Hepatocyte (in vitro differentiated cells): ENCODE measurements at places on chromosomes 4 and X.

DNA sequence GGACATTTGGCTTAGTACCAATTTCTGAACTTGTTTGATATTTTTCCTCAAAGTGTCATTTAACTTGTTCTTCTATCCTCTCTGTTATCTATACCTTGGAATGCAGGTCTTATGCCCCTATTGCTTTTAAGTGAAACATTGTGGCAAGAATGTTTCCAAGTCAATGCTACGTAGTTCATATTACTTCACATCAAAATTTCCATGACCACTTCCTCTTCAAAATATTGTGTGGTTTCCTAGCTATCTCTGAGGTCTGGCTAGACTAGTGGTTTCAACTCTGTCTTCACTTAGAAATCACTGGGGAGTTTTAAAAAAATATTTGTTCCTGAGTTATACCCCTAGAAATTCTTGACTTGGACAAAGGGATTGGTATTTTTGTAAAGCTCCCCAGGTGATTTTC lies 20.2 kb upstream of the RASGEF1B start:
- DNase-seq: no peak

DNA sequence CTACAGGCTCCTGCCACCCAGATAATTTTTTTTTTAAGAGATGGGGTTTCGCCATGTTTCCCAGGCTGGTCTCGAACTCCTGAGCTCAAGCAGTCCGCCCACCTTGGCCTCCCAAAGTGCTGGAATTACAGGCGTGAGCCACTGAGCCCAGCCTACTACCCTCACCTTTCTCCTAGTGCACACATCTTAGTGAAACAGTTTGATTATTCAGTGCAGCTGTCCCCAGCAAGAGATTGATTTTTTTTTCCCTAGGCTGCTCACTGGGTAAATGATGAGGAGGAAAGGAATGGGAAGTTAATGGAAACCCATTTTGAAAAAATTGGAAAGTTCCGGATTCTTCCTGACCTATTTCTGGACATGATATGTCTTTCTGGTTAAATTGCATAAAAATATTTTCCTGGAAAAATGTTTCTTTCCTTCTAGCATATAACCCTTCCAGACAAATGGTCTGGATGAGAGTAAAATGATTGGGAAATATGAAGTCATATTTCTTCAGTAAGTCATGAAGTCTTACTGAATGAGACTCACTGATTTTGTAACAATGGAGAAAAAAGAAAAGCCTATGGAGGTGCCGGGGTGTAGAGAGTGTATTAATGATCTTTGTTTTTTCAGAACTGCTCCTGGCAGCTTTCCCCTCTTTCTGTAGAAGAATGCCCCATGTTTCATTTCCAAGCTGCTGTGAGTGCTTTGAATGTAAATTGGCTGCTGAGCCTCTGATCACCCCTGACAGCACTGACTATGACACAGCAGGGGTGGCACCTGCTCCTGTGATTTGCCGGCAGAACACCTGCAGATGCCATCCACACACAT lies 19.5 kb upstream of the ZNF41 start:
- DNase-seq: no peak

DNA sequence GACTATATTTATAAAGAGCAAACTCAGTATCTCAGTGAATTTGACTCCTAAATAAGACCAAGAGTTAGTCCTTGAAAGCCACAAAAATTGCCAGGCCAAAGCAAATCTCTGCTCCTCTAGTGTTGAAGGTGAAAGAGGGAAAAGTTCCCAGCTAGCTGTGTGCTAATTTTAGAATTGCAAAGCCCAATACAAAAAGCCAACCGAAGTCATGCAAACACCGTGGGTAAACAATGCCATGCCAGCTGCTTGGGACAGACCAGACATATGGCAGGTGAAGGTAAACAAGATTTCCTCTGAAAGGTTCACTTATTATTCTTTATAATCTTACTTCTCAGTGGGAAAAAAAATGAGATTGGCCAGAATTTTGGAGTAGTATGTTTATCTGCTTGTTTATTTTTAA lies 80.5 kb upstream of the LNX1 start:
- no peak for DNase-seq

DNA sequence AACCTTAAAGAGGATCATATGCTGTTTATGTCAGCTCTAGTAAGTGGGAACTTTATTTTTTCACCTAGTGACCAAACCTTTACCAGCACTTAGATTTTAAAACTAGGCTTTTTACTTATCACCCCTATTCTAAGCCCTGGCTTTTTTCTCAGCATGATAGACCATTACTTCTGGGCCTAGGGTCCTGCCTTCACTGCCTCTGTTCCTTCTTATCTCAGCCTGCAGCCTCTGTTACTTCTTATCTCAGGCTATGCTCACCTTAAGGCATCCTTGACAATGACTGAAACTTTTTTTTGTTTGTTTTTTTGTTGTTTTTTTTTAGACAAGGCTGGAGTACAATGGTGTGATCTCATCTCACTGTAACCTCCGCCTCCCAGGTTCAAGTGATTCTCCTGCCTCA lies 59.6 kb downstream of the TMEM154 start:
- no peak for DNase-seq

GRCh38 chr4:9703391-9703790 lies 78.0 kb upstream of the DRD5 start:
- peak; percentile 64 for DNase-seq

DNA sequence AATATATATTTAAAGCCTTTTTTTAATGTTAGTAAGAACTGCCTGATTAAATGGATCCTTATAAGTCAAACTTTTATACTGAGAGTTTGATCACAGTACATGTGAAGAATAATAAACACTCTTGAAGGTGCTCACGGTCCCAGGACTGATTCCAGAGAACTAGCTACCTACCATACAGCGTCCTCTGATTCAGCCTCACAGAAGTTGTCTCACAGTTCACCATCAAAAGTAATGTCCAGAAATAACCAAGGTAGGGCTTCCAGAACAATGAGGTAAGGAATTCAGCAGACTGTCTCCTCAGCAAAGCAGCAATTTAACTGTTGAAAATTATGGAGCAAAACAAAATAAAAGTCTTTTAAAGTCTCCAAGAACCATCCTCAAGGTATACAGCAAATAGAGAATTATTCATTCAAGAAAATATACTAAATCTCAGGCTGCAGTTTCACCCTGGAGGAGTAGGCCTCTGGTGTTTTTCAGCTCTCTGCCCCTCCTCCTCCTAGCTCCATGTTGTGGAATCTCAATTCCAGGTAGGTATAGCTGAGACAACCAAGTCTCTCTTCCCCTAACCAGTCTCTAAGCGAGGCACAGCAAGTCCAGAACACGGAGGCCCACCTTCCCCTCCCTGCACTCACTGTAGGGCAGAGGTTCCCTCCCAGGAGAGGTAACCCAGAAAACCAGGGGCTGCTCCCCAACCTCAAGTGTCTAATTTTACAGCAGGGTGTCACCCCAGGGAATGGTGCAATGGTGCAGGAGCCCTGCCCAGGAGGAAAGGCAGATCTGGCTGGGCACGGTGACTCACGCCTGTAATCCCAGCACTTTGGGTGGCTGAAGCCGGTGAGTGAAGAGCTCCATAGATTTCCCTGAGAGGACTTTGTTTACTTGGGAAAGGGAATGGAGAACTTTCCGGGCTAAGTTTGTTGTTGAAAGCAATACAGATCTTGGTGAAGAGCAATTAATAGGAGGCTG lies 28.6 kb downstream of the FAM241A start:
- no peak for DNase-seq

GRCh38 chr4:80189956-80190677 lies 7.2 kb upstream of the PRDM8 start:
- DNase-seq: no peak

- DNase-seq: peak; percentile 6
Observed at GRCh38 chr4:104677116-104677515, 182.4 kb upstream of the CXXC4 start.

- DNase-seq: no peak
Observed at GRCh38 chr4:41678086-41678816, 70.3 kb downstream of the PHOX2B start.

GRCh38 chr4:95516528-95517017 lies 32.2 kb downstream of the UNC5C start:
- peak; percentile 7 for DNase-seq

- DNase-seq: no peak
Observed at GRCh38 chrX:118548841-118549240, 53.2 kb downstream of the DOCK11 start.

DNA sequence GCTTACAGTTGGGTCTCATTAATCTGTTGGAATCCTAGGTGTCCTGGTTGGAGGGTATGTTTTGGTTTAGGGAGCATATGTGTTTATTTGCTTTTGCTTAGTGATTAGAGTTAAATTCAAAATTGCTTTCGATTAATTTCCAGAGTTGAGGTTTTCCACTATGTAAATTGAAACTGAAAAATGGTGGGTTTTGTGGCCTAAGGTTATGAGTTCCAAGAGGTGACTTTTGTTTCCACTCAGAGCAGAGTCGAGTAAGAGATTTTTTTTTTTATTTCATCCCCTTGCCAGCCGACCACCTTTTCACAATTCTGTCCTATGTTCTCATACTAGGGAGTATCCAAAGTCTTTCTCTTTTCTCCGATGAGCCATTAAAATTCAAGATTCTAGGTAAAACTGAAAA lies 66.9 kb downstream of the GRIA2 start:
- no peak for DNase-seq

GRCh38 chrX:56932106-56932505 lies 63.2 kb downstream of the SPIN3 start:
- no peak for DNase-seq

- DNase-seq: no peak
Observed at GRCh38 chr4:29718136-29718535, 1002.0 kb upstream of the PCDH7 start.

DNA sequence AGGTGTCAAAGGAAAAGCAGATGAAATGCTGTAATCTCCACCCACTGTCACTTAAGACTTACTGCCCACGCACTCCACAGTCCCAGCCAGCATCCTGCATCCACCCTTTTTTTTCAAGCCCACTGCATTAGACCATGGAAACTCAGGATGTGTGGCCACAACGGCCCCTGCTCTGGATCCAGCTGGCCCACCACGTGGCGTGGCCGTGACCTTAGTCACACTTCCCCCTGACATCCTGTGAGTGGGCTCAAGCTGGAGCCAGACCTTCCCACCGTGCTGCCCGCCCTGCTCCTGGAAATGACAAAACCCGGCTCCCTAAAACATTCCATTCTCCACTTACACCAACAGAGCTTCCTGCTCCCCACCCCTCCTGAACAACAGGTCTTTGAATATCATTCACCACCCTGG lies 588.3 kb upstream of the DIPK2B start:
- DNase-seq: no peak

GRCh38 chr4:115437739-115438138 lies 324.3 kb upstream of the NDST4 start:
- DNase-seq: no peak

- DNase-seq: peak; percentile 86
Observed at GRCh38 chr4:2817701-2818350, 24.9 kb downstream of the SH3BP2 start.

DNA sequence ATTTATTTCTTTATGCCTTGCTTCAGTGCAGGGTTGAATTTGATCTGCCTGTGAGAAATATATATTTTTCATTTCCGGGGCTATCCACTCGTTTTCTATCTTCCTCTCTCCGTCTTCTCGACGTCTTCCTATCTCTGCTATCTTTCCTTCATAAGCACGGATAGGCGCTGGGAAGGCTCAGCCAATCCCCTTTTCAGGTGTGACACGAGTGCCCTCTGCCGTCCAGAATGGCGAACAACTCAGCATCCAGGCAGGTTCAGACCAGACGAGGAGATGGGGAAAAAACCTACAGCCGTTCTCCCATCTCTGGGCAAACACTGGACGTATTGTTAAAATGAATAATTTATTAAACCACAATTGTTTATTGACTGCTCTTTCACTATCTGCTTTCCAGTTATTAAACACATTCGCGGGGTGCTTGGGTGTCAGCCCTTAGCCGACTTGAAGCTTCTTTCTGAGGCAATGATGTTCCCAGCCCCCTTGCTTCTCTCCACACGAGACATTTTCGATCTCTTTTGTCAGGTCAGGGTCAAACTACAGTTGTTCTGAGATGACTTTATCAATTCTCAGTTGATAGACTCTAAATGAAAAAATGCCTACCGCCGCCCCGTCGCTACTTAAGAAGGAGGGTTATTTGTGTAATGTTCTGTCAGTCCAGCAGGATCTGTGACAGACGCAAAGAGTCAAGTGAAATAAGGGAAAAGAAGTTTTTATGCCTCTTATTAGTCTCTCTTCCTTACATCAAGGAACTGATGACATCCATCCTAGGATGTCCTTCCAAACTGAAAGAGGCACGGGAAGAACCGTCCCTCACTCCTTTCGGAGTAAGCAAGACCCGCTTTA lies 96.3 kb upstream of the NOCT start:
- peak; percentile 88 for DNase-seq

DNA sequence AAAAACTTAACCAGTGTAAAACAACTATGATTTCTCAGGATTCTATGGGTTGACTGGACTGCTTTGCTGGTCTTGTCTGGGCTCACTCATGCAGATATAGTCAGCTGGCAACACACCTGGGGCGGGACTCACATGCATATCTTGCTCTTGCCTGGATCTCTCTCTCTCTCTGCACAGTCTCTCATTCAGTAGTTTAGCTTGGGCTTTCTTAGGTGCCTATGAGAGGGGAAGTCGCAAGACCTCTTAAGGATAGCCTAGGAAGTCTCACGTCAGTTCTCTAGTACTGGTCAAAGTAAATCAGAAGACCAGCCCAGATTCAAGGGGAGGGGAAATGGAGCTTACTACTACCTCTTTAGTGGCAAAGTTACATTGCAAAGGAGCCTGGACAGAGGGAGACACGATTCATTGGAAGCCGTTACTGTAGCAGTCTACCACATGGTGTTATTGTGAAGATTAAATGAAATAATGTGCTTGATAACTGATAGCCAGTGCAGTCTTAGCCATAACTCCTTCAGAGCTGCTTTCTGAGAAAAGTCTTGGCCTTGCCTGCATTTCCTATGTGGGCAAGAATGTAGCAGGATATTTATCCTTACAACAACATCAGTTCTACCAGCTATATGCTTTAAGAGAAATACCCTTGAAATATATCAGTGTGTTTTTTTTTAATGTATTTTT lies 2.1 kb downstream of the COPS4 start:
- DNase-seq: no peak

DNA sequence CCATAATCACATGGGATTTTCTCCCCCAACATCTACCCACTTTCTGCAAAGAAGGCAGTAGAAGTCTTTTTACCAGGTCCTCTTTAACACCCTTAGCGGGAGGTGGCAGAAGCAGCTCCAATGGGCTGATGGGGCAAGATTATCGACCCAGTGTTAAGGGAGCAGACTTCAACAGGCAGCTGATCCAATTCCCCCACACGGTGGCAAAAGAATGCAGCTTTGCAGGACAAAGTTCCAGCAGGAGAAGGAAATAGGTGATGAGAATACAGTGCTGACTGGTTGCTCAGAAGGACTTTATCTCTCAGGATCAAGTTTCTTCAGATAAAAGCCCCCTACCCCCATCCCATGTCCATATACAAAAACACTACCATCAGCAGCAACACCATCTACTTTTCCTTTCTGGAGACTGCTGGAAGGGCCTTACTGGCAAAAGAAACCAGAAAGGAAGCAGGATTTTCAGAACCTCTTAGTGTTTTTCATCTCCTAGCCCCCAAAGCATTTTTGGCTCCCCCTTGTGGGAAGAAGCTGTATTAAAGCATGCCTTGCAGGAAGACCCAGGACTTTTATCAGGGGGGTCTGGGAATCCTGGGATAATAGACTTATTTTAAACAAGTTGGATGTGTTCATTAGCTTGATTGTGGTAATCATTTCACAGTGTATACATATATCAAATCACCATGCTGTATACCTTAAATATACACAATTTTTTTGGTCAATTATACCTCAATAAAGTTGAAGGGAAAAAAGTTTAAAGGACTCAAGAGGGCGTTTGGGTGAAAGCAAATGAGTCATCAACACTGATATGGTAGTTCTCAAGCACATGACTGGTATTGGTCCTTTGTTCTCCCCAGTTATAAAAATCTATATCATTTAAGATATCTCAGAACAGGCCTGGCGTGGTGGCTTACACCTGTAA lies 146.4 kb downstream of the GPC3 start:
- peak; percentile 56 for DNase-seq
